ENCODE measurements at places on chromosomes 1 and 21.

DNA sequence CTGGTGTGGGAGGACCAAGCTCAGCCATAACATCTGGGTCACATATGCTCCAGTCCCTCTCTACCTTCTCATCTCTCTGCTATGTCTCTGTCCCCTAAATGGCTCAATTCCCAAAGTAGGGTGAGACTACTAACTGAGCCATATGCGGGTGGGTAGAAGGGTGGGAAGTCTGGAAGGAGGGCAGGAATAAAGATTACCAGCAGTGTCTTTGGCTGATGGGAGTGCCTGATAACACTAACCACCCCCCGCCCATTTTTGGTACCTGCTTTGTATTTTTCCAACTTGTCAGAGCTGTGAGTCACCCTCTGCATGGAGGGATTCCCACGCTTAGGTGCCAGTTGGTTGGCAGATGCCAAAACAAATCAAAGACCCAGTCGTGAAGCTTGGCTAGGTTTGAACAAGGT lies 14.9 kb upstream of the SSBP3 start:
- DNase-seq: no peak

DNA sequence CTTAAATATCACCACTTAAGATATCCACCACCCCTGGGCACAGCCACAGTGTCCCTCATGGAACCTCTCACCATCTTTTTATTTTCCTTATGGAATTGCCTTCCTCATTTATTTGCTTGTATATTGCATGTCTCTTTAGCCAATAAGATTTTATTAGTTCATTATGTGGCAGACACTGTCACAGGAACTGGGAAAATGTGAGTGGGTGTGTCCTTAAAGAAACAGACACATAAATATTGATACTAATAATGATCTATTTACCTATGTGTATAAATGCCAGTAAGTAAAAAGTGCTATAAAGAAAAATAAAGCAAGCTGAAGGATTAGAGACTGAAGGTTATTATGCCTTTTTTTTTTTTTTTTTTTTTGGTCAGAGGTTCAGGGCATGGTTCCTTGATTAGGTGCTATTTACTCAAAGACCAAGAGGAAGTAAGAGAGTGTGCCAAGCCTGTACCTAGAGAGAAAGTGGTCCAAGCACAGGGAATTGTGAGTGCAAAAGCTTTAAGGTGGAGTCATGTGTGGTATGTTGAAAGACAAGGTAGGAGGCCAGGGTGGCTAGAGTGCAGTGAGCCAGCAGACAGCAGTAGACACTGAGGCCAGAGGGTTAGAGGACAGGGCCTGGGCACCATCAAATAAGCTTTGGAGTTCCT lies 589.0 kb downstream of the USP25 start:
- DNase-seq: no peak

- no peak for DNase-seq
Measured at GRCh38 chr1:35856964-35857363, 26.0 kb upstream of the AGO1 start.

GRCh38 chr1:6491081-6491449 lies 402 bp downstream of the PLEKHG5 start:
- DNase-seq: no peak

GRCh38 chr21:32143241-32143939 lies 135.5 kb downstream of the MIS18A start:
- DNase-seq: no peak

Measured in OCI-M1 (cell line).